ENCODE measurements at places on chromosomes 6 and 20.
A peak's percentile ranks its signal among the peaks of the same experiment; 100 is the strongest.

- DNase-seq = no peak
These were observed 535 bp upstream of the DNAAF9 start for GRCh38 chr20:3407771-3408637.

DNA sequence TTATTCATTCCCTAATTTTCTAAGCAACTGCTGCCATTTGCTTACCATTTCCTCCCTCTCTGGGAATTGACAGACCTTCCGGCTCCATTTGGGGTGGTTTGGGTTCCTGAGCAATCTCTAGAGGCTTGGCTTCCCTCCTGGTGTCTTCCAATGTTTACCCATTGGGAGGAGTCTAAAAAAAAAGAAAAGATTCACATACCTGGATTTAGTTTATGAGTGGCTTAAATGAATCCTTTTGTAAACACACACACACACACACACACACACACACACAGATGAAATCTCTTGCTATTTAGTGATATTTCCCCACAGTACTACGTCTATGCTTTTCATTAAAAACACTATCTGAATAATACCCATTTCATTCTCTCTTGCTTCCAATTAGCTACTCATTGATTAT lies 48.3 kb upstream of the TRAF3IP2 start:
- no peak for DNase-seq

DNA sequence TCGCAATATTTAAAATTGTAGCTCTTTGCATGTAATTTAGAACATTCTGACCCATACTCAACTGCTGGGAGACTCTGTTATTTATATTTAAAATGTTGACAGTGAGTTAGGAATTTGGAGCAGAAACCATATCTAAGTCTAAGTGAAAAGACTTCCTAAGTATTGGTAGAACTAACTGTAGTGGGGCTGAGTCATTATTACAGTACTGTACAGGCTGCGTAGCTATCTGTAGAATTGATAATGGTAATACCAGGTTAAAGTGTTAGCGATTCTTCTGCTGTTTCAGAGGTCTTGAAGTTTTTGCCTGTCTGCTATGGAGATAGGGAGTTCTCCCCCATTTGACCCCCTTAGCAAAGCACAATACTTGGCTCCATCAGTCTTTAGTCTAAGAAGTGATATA lies 3.6 kb downstream of the TOP1 start:
- DNase-seq = no peak

DNA sequence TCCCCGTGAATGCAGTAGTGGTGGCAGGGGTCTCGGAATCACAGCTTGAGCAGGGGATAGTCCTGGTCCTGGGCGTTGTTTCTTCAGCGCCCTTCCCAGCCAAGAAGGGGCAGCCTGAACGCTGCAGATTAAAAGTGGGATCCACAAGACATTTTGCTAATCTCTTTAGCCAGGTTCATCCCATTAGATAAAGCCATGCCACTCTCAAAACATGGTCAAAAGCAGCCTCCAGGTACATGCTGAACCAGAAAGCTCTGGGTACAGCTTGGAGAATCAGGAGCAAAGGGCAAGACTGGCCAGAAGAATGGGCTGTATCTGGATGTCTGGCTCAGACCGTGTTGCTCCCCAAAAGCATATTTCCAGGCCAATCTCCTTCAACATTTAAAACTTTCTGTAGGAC lies at the start of gene PRPH2:
TSS of gene PRPH2 (minus strand) at position 101 of the 400 bp plus-strand sequence. CDS start 263 bp downstream, outside the sequence.
- no peak for DNase-seq

GRCh38 chr6:15930207-15930606 lies 198.7 kb upstream of the MYLIP start:
- DNase-seq = no peak

DNA sequence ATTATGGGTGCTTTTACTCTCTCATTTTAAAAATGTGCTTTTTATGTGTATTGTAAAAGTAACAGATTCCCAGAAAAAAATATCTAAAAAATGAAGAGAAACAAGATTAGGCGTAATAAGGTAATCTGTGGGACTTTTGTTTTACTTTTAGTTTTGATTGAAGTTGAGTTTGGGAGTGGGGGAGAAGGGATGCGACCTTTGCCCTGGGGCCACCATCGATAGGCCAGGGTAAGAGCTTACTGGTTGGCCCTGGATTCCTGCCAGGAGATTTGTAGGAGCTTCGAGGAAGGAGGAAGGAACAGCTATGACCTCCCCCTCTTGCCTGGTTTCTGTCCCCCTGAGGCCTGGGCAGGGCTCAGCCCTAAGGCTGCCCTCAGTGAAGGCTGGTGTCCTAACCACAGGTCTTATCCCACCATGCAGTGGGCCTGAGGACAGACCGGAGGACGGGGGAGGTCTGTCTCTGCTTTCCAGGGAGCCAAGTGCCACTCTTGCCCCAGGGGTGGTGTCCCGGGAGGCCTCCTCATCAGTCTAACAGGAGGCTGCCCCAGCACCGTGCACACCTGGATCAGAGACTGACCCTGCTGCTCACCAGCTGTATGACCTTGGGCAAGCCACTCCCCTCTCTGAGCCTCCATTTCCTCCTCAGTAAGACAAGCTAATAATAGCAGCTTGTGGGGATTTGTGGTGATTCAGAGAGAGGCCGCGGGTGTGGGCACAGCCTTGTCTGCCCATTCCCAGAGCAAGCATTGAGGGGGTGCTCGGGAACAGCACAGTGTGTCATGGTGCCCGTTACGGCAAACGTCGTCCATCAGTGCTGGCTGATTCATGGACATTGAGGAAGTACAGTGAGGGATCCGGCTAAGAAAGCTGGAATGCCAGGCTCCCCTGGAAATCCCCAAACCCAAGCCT lies 21.2 kb downstream of the TGM2 start:
- peak; percentile 93 for DNase-seq

DNA sequence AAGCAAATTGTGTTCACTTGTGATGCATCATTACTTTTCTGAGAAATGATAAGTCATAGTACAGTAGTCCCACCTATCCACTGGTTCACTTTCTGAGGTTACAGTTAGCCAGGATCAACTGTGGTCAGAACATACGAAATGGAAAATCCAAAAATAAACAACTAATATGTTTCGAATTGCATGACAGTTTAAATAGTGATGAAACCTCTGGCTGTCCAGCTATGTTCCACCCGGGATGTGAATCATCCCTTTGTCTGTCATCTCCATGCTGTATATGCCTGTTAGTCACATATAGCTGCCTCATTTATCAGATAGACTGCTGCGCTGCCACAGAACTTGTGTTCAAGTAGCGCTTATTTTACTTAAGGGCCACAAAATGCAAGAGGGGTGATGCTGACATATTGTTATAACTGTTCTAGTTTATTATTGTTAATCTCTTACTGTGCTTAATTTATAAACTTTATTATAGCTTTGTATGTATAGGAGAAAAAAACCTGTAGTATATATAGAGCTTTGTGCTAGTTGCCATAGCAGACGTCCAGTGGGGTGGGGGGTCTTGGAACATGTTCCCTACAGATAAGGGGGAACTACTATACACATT lies 29.2 kb downstream of the AFDN start:
- no peak for DNase-seq

Measured in ascending aorta (tissue), 2 donors.